LNCaP clone FGC (cell line): ENCODE measurements at places on chromosomes 5 and 9.

GRCh38 chr5:157172403-157172802 is 6.3 kb upstream of the GARIN3 start:
- DNase-seq: no peak

GRCh38 chr5:59813761-59814536 is 79.6 kb downstream of the PDE4D start:
- peak; percentile 68 for DNase-seq

- no peak for DNase-seq
Observed at GRCh38 chr9:121597698-121598166, 53.7 kb upstream of the DAB2IP start.

- DNase-seq: no peak
Observed at GRCh38 chr5:100965291-100965690, 62.2 kb upstream of the ST8SIA4 start.

GRCh38 chr9:69755205-69755604 is 4.6 kb downstream of the PTAR1 start:
- DNase-seq: no peak

DNA sequence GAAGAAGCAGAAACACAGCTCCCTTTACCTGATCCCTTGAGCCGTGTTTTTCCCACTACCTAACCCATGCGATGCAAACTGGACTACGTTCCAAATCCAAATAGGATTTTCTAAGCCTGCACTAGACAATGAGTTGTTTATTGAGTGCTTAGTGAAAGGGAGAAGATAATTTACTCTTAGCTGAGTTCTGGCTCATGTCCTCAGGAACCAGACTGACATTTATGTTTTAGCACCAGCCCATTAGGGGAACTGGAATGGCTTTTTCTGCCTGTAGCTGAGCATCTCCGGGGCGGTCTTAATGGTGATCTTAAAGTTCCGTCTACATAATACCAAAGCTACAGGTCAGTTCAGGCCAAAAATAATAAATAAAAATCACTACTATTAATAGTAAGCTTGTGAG is 81.5 kb downstream of the SH3TC2 start:
- no peak for DNase-seq

DNA sequence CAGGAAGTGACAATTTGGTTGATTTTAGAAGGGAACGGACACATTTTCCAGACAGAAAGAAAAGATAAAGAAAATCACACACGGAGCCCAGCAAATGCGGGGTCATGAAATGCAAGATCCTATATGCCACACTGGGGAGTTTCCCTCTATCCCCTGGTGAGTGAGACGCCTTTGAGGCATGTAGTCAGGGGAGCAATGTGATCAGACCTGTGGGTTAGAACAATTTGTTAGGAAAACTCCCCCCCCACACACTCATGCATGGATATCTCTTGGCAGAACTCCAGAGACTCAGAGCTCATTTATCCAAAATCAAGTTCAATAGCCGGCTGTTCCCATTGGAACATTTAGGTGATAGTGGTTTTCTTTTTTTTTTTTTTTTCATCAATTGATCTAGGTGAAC is 71.7 kb upstream of the TRIO start:
- no peak for DNase-seq

GRCh38 chr9:86141843-86142242 is 42.5 kb upstream of the GOLM1 start:
- DNase-seq: no peak

DNA sequence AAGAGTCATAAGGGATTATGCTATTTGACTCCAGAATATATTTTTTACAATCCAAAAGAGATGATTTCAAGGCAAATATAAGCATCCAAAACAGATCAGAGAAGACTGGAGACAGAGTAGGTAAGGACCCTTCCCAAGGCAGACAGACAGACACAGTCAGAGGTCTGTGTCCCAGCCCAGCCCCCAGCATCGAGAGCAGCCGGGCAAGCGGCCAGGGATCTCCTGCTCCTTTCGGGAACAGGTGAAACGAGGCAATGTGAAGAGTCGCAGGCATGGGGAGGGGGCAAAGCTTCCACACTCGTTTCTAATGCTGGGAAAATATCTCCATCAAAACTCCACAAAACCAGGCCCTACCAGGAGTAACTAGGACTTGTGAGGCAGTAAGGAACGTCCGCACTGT is 5.8 kb downstream of the PAEP start:
- DNase-seq: no peak

- DNase-seq: no peak
Observed at GRCh38 chr9:109320331-109320741, 523 bp downstream of the EPB41L4B start.

DNA sequence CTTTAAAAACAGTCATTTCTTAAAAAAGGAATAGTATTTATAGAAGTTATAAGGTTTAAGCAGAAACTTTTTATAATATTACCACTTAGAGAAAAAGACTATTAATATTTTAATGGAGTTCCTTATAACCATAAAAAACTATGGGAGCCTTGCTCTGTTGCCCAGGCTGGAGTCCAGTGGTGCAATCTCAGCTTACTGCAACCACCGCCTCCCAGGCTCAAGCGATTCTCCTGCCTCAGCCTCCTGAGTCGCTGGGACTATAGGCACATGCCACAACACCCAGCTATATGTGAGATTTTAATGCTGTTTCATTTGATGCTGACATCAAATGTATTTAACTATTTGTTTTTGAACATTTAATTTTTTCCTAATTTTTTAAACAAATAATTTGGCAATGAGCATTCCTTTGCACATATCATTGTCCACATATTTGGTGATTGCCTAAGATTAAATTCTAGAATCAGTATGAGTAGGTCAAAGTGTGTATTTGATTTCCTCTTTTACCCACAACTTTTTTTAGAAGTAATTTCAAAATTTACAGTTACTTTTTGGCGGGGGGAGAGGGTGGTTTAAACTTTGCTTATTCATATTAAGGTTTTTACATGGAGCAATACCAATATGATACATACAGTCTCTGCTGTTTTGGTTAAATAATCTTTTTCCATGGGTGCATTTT is 235.5 kb downstream of the ARHGEF28 start:
- DNase-seq: no peak

- no peak for DNase-seq
Observed at GRCh38 chr9:34559624-34560455, 29.7 kb downstream of the CNTFR start.

GRCh38 chr9:77820293-77820954 is 172.3 kb upstream of the GNA14 start:
- DNase-seq: no peak

- DNase-seq: no peak
Observed at GRCh38 chr9:84705128-84705527, 35.6 kb downstream of the NTRK2 start.

DNA sequence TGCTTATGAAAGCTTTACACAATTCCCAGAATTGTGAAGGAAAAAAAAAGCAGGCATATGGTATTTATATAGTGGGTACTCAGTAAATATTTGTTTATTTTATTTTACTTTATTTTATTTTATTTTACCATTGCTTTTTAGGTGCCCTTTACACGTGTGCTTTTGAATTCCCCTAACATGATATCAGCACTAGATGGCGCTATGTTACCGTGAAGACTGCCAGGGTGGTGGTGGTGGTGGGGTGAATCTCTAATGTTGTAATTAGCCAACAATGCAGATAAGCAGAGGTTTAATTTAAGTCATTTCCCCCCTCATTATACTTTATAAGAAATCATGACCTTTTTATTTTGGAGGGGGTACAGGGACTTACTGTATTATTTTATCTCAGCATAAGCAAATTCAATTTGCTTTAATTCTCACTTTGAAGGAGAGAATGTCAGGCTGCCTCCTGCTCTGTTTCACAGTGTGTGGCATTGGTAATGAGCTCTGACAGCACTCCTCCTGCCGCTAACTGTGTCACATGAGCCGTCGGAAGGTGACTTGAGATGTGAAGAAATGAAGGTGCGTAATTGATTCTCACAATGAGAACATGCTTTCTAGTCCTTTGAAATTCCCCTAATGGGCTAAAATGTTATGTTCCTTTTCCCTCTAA is 165.6 kb downstream of the YTHDC2 start:
- peak; percentile 26 for DNase-seq
